ENCODE measurements at places on chromosomes 1 and 21.

DNA sequence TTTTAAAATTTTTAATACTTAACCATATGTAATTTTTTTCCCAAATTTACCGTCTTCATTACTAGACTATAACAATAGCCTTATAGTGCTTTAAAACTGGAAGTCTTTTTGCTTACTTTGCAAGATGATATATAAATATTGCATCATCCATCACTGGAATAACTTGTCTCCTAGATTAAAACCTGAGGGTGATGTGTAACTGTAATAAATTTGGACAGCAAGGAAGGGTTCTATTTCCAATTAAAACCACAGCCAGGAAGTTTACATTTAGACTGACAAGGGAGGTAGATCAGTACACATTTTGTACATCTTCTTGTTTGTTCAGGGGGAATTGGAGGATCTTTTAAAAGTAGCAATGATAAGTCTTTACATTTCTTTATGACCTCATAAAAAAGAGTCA, 21.9 kb downstream of the NTNG1 start:
- DNase-seq: no peak

GRCh38 chr21:41750051-41750450, 16.8 kb downstream of the RIPK4 start:
- DNase-seq: no peak

DNA sequence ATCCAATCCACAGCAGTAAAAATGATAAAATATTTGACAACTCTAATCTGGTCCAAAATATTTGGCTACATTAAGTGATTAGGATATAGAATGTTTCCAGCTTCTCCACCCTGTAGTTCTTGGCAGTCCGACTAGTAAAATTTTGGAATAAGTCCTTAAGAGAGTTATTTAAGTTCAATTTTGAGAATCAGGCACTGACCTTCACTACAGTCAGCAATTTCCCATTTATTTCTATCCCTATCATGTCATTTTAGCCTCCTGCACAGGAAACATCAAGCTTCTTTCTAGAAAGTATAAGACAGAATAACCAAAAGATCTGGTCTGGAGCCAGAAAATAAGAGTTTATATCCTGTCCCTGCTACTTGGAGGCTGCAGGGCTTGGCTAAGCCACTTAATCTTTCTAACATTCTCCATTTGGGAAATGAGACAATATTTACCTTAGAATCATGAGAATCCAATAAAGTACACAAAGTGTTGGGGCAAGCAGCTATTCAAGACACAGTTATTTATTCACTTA, 162.2 kb downstream of the DPYD start:
- DNase-seq: no peak

- DNase-seq: peak; percentile 44
Measured at GRCh38 chr1:228465571-228466146, 21.5 kb upstream of the RNF187 start.

DNA sequence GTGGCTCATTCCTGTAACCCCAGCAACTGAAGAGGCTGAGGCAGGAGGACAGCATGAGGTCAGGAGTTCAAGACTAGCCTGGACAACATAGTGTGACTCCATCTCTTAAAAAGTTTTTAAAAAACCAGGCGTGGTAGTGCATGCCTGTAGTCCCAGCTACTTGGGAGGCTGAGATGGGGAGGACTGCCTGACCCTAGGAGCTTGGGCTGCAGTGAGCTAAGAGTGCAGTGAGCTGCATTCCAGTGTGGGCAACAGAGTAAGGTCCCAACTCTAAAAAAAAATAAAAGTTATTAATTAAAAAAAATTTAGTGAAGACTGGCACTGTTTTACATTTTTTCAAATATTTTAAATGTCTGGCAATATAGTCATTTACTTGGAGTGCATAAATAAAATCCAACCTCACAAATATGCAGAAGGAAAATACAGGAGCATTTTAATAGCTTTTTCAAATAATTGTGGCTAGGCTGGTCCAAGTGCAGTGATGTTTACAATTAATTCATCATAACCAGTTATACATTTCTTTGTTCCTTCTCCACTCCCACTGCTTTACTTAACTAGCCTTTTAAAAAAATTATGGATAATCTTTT, 10.8 kb downstream of the ZBTB8OS start:
- DNase-seq: no peak

DNA sequence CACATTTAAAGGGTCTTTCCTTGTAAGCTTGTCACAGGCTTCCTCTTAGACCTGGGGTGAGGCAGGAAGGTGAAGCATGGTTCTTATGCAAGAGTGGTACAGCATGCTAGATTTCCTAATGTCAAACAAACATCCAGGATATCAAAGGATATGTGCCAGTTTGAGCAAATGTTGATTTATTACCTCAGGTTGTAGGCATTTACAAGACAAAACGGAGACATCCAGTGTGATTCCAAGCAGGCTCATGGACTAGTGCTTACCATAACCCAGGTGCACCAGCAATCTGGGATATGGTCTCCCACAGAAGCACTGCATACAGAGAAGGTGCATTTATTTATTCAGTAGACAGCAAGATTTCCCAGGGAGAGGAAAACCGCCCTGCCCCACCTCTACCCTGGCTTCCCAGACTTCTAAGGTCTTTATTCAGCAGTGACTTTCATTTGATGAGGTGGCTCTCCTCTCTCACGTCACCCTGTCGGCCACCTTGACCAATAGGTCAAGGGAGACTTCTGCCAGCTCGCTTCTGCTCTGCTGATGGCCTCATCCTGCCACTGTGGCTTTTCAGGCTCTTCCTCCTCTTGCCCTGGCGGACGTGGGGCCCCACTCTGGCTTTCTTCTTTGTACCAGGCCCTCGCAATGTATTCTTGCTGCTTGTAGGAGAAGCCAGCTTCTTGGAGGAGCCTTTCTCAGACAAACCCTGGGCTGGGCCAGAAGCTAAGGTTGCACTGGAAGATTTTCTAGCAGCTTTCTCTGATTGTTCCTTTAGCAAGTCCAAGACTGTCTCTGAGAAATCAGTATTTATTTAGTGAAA, 25.6 kb downstream of the HHIPL2 start:
- no peak for DNase-seq

Data from stimulated activated CD4-positive, alpha-beta T cell treated with anti-CD3 and anti-CD28 coated beads, Interleukin-1b, Interleukin-23, amount 100 ng/mL, for 48 hours (primary cell).